BE2C (cell line): ENCODE measurements at places on chromosomes 5 and 9.

DNA sequence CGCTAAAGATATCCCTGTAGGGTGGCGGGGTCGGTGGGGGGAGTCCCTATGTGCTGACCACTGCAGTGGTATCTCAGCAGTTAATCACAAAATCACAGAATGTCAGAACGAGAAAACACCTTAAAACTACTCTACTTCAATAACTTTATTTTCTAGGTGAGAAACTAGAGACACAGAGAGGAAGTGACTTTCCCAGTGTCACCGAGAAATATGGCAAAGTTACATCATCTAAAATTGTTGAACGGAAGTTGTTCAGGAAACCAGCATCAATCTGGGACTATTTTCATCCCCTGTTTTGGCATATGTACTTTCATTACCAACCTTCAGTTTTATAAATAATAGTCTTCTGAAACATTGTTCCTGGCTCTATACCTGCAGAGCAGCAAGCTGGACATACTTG, 384.0 kb downstream of the SPOCK1 start:
- DNase-seq: no peak

DNA sequence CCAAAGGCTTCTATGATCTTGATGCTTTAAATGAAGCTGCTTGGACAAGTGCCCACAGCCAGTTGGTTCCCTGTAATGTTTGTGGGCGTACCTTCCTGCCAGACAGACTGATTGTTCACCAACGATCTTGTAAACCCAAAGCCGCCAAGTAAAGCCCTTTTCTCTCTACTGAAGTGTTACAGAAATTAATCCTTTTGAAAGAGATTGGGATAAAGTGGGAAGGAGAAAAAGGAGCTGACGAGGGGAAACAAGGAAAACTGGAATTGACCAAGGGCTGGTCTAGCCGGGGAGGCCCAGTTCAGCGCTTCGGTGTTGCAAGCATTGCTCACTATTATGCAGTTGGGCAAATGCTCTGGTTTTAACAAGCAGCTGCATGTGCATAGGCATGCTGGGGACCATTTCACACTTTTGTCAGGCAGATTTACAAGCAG, 53.2 kb downstream of the ZNF474 start:
- no peak for DNase-seq

DNA sequence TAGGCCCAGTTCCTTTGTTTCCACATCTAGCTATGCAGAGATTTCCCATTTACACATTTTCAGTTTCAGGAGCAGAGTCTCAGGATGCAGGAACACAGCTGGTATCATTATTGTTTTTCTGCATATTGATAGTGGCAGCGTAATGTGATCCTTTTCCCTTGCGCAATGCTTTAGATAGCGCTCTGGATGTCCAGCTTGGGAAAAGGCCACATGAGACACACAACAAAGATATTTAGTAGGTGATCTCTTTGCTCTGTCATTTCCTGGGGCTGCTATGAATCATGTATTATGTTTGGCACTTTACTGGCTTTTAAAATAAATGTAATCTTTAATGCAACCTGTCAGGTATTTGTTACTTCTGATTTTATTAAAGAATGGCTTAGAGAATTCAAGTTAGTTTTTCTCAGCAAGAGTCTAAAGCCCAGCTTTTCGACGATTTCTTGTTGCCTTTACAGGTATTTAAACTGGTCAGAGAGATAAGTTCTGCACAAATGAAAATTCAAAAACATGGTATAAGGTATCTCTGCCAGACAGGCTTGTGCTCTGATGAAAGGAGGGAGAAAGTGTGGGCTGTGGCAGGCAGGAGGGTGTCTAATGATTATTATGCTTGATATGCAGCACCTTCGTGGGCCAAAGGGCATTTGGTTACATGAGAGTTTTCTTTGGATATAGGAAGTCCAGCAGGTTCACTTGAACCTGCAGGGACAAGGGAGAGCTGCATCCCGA, 42.2 kb downstream of the PTTG1 start:
- no peak for DNase-seq

DNA sequence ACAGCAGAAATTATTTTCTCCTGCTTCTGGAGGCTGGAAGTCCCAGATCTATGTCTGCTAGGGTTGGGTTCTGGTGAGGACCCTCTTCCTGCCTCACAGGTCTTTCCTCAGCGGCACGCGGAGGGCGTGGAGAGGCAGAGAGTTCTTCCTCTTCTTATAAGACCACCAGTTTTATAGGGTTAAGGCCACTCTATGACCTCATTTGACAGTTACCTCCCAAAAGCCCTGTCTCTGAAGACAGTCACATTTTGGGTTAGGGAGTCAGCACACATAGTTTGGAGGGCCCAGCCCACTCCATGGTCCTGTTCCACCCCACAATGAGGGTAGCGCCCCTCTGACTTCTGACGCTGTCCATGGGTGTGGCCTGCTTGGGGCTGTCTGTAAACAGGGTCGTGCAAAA, 46.7 kb downstream of the TRIP13 start:
- no peak for DNase-seq

- DNase-seq: no peak
Measured at GRCh38 chr5:159393854-159394274, 63.6 kb upstream of the IL12B start.

DNA sequence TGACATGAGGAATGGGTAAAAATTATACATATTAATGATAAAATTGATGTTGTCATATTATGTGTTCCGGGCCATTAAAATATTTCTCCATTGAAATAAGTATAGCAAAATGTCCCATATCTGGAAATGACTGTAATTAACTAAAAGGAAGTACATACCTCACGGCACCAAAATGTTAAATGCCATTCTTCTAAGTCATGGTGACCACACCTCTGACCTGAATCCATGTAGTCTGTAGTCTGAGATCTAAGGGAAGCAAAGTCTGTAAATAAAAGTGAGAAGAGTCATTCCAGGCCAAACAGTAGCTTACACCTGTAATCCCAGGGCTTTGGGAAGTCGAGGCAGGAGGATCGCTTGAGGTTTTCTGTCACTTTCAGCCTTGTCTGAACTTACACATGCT, 8.7 kb upstream of the GDA start:
- DNase-seq: no peak

DNA sequence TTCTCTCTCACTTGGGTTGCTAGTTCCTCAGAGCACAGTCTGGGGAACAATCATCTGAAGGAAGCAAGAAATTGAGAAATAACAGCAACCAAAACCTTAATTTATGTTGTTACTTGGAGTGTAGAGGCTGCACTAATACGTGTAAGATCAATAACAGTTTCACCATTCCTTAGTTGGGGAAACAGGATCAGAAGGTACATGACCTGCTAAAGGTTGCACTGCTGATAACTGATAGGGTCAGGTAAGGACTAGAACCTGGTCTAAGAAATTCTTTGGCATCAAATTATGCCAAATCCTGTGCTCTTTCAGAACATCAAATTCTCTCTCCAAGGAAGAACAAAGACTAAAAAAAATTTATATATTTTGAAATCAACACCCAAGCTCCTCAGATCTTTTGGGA, 278.6 kb upstream of the C9orf72 start:
- DNase-seq: no peak

GRCh38 chr5:94057217-94057616, 315.8 kb upstream of the POU5F2 start:
- no peak for DNase-seq

DNA sequence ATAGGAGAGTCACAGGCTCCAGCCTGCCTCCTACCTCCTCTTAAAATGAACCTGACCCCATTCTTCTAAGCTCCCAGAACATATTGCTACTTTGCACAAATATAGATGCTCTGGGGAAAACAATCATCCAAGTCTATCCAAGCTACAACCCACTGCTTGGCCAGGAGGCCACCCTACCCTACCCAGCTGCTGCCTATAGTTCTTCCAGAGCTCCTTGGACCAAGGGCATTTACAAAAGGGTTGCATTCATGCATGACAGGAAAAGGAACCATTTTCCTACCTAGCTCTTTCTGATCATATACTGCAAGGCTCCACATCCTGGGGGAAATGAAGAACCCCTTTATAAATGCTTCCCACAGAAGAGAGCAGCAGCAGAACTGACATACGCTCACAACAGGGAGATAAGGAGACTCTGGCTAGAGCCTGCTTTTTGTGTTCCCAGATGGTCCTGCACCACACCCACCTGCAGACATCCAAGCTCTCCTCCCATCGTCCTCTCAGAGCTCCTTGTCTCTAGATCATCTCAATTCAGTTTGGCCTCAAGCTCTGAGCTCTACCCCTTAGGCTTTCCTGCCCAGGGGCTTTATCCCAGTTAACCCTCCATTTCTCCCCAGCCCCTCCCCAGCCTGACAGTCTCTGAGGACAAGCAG, 185.5 kb downstream of the SPOCK1 start:
- DNase-seq: no peak

DNA sequence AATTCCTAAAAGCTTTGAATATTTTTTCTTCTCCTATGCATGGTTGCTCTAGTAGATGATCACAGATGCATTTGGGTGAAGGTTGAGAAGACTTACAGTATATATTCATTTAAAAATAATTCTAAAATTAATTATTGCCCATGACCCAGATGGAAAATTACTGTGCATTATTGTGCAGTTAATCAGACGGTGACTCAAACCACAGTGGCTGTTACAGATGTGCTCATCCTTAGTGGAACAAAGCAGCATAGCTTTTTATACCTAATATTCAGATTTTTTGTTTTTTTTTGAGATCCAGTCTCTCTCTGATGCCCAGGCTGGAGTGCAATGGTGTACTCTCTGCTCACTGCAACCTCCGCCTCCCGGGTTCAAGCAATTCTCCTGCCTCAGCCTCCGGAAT, 10.7 kb downstream of the OR2V1 start:
- no peak for DNase-seq

DNA sequence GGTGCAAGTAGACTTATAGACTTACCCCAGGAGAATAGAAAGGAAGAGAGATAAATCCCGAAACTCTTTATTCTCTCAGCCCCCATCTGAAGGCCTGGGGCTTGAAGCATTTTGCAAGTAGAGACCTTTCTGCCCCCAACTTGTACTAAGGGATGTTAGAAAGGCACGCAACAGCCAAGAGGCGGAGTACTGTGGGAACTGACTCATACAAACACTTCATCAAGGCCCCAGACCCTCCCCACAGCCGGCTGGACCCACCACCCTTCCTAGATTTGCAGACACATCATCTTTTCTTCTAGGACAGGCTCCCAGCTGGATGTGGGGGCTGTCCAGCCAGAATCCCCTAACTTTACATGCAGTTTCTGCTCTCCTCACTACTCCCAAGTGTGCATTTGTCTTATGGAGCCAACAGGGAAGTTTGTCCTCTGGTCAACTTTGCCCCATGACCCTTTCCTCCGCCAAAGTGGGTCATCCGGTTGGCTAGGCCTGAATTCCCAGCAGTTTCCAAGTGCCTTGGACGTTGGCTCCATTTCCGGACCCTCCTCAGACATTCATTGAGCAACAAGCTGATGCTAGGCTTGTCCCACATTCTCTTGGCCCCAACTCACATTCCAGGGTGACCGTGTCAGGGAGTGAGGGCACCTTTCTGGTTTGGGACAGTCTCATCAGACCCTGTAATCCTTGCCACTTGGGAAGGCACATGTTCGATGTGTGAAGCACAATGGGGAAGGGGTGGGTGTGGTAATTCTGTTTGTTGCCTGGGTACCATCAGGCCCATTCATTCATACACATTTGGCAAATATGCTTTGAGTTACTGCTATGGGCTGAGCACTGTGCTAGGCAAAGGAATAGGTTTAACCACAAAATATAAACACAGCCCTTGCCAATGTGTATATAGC, 64.6 kb downstream of the ABLIM3 start:
- DNase-seq: no peak

- no peak for DNase-seq
Measured at GRCh38 chr9:93306081-93306480, 122.1 kb downstream of the WNK2 start.

- DNase-seq: peak; percentile 27
Measured at GRCh38 chr5:142697356-142698255, 11.7 kb upstream of the FGF1 start.

DNA sequence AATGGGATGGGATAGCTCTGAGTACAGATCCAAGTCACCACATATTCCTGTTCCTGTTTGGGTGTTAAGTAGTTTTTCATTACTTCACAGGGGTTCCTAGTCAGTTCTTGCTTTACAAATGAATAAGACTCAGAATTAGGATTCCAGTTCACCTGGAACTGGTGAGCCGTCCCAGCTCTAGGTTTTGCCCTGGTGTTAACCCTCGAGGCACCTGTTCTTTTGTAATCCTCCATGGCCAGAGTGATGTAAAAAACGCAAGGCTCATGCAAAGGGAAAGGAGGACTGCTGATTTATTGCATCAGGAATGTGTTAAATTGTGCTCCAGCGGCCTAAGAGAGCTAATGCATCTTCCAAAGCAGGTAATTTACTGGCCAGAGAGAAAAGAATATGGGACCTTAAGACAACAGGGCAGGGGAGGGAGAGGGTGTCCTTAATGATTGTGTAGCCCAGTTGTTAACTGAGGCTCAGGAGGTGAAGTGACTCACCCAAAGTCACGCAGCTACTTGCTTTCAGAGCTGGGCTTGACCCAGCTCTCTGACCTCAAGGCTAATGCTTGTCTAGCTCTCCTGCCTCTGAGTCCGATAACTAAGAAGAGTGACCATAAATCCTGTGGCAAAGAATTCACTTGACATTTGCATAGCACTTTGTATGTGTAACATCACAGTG, 70.5 kb downstream of the DMRT2 start:
- no peak for DNase-seq

DNA sequence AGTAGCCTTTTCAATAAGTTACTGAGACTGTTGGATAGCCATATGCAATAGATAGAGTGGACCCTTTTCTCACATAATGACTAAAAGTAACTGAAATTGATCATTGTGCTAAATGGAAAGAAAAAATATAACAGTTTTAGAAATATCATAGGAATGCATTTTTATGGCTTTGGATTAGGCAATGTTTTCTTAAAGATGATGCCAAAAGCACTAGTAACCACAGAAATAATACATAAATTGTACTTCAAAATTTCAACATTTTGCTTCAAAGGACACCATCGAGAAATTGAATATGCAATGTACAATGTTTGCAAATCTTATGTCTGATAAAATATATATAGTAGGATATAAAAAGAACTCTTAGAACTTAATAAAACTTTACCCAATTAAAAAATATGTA, 1267.5 kb upstream of the CDH9 start:
- no peak for DNase-seq

- peak; percentile 12 for DNase-seq
Measured at GRCh38 chr9:136012651-136013050, 51.5 kb upstream of the UBAC1 start.

- DNase-seq: no peak
Measured at GRCh38 chr5:59540366-59540765, 353.2 kb downstream of the PDE4D start.

GRCh38 chr5:7331131-7331530, 64.8 kb upstream of the ADCY2 start:
- no peak for DNase-seq

- DNase-seq: no peak
Measured at GRCh38 chr5:149002761-149003689, 59.8 kb downstream of the SH3TC2 start.

GRCh38 chr5:159759791-159760290, 156.4 kb upstream of the ADRA1B start:
- DNase-seq: no peak

- no peak for DNase-seq
Measured at GRCh38 chr5:66829826-66830225, 233.6 kb downstream of the MAST4 start.
